ENCODE measurements at places on chromosomes 13 and 19. TPM values are rescaled to one million over a fixed set of nuclear protein-coding genes. Genes with fewer than 3 reads are reported as not detected.

Gene SHISA7
- polyA plus RNA-seq = not detected

Gene B3GNT8
- 1.0 TPM for polyA plus RNA-seq

Gene RDH8
- polyA plus RNA-seq = not detected

- H3K27me3 ChIP-seq = no peaks in the 10 kb centered on the region
- no peak overlapping the region for H3K27ac ChIP-seq
- H3K4me3 ChIP-seq = no peak overlapping the region
- no peak for DNase-seq
Measured at GRCh38 chr13:89695343-89696257, 1651.9 kb upstream of the MIR17HG start.
